Fibroblast of gingiva (primary cell): ENCODE measurements at places on chromosomes 4 and X.

- DNase-seq: peak; percentile 69
These were observed 135.6 kb downstream of the TSPAN5 start for GRCh38 chr4:98522636-98523395.

DNA sequence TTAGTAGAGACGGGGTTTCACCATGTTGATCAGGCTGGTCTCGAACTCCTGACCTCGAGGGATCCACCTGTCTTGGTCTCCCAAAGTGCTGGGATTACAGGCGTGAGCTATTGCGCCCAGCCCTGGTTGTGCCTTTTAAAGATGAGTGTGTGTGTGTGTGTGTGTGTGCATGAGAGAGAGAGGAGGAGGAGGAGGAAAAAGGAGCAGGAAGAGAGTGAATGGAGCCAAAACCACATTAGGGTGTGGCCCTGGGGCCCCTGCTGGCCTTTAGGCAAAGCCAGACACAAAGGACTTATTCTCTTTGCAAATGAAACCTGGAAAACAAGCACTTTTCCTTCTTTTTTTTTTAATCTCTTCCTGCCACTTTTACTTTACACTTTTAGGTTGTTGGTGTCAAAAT, 48.2 kb upstream of the KLF3 start:
- DNase-seq: no peak

DNA sequence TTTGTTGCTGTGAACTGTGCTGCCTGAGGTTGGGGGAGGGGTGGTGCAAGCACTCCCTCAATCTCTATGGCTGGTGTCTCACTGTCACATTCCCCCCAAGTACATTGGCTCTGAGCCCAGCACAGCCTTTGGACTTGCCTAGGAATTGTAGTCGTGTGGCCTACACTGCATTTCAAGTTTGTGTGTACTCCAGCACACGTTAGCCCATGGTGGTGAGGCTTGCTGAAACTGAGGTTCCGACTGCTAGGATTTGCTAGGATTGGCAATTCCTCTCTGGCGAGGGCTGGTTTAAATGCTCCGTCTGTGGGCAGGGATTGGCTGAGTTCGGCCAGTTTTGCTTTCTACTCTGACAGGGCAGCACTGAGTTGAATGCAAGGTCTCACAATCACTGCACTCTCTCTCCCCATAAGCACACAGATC, 121.7 kb upstream of the CXXC4 start:
- DNase-seq: no peak

- peak; percentile 40 for DNase-seq
These were observed at the start of gene INPP4B for GRCh38 chr4:142846108-142846728. Gene INPP4B (minus strand): TSS chr4:142846301.

DNA sequence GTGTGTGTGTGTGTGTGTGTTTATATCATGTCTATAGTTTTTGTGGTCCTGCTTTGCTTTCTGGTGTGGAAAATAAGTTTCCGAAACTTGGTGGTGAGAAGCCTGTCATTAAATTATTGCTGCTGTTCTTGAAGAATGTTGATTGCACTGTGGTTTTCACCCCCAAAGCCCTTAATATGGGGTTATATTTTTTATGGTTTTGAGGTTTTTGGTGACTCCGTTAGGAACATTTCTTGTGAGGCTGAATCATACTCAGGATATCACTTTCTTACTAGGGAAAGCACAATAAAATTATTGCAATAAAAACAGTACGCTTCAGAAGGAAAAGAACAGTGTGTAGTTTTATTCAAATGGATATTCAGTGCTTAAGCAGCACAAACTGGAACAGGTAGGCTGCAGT, 539.1 kb upstream of the MAGEB18 start:
- DNase-seq: no peak
